ENCODE measurements at places on chromosomes 1 and 21.

DNA sequence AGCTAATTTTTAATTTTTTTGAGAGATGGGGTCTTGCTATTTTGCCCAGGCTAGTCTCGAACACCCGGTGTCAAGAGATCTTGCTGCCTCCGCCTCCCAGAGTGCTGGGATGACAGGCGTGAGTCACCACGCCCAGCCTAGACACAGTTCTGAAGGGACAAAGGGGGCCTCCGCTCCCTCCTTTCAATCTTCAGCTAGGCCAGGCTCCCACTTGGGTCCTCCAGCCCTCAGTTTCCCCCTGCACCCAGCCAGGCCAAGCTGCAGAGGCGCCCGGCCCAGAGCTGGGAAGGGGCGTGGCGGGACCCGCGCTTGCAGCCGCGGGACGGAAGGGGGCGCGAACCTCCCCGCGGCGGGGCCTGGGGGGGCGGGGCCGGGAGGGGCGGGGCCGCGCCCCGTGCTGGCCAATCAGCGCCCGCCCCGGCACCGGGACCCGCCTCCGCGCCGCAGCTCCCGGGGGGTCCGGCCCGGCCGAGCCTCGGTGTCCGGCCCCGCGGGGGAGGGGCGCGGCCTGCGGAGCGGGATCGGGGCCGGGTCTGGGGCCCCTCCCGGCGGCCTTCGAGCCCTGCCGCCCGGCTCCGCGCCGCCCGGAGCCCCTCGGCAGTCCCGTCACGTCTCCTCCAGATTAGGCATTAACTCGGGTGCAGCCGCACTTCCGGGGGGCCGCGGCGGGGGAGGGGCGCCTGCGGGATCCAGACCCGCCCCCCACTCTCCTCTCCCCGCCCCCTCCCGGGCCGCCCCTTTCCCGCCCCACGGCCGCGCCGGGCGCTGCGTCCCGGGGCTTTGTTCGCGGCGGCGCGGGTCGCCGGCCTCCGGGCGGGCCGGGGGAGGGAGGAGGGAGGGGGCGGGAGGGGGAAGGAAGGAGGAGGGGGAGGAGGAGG is 559 bp upstream of the AGRN start:
- peak; percentile 74 for DNase-seq

DNA sequence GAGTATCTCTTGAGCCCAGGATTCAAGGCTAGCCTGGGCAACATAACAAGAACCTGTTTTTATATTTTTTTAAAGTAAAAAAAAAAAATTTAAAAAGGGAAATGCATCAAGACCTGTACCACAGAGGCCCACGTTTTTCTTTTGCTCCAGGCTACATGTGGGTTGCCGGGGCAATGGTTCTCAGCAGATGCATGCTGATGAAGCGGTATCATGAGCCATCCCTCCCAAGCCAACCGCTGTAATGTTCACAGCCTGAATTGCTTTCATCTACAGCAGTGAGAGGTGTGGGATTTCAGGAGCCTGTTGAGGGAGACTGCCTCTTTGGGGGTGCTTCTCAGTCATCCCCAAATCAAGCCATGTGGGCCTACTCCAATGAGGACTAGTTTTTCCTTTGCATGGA is 60.5 kb downstream of the CD58 start:
- no peak for DNase-seq

DNA sequence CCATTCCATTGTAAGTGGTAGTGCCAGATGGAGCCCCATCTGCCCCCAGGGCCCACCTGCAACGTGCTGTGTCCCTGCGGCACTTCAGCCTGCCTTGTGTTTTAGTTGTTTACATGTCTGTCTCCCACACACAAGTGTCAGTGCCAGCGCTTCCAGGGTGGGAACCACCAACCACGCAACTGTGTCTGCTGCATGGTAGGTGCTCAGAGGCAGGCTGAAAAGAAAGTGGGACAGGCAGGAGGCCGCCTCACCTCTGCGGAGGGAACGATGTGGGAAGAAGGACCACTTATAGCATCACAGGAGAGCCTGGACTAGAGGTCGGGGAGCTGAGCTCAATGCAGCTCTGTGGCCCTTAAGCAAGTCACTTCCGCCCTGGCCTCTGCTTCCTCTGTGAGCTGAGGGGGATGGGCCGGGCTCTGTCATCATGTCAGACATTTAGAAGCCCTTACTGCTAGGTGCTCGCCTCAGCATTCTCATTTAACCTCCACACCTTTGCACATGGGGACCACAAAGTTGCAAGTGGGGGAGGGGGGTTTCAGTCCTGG is 17.9 kb downstream of the SLC9A1 start:
- DNase-seq, result peak; percentile 79

DNA sequence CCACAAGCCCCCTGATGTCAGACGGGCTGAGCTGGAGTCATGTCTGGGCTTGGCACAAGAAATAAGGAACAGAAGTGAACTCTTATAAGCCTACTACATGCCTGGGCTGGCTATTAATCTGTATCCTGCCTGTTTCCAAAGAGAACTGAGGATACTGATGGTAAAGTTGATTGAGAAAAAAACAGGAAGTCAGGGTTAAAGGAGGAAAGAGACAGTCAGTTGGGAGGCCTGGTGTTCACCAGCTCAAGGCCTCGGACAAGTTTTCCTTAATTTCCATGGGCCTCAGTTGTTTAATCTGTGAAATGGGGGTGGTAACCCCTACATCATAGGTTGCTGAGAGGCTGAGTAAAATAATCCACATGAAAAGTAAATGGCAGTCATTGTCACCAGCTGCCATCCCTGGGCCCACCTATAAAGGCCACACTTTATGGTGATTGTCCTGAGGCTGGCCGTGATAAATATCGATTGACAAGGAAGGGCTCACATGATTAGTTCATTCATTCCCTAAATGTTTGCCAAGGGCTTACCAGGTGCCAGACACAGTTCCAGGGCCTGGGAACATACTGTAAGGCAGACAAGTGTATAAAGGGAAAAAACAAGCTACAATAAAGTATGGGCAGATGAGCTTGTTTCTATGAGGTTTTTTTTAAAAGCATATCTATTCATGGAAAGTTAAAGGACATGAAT is 2.8 kb downstream of the ALDH4A1 start:
- DNase-seq, result no peak

DNA sequence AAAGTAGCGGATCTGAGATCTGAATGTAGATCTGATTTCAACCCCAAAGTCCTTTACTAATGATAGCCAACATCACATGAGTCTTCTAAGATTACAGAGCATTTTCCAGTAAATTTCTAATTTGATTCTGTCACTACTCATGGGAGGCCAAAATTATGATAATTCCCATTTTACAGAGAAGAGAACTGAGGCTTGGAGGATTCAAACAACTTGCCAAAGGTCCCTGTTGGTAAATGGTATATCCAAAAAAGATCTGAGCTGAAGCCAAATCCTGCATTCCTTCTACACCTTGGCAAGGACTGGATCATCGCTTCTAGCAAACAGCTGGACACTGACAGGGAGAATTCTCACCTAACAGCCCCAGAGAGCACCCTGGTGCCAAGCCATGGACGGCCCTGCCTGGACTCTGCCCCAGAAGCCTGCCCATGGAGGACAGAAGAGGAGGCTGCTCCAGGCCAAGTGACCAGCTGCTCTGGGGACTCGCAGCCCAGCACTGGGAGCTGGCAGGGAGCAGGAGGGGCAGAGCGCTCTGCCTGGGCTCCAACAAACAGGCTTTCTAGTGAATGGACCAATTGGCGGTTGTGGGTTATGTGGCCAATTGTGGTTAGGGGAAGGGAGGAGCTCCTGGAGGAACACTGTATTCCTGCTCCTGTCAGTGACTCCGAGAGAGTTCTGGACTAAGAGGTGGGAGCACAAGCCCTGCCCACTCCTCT is 6.4 kb upstream of the CSF1 start:
- DNase-seq, result no peak

All from stimulated activated naive CD4-positive, alpha-beta T cell treated with Interleukin-2 at 50 U/mL for 16 hours (primary cell).